ENCODE measurements at places on chromosomes 12 and 14.

GRCh38 chr12:81081726-81082125 is 3.8 kb downstream of the ACSS3 start:
- no peak for DNase-seq

GRCh38 chr14:106872611-106873446 is 1346.4 kb downstream of the TMEM121 start:
- peak; percentile 36 for DNase-seq

DNA sequence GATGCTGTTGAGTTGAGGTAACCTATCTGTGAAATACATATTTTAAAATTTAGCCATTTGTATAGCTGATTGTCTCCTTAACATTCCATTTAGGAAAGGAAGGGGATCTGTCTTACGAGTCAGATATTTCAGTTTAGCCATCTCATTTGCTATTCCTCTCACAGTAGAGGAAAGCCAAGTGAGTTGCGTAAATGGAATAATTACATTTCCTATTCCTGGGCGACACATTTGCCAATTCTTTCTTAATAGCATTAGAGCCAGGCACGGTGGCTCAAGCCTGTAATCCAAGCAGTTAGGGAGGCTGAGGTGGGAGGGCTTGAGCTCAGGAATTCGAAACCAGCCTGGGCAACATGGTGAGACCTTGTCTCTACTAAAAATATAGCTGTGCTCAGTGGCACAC is 116.3 kb downstream of the TMX1 start:
- DNase-seq: no peak

DNA sequence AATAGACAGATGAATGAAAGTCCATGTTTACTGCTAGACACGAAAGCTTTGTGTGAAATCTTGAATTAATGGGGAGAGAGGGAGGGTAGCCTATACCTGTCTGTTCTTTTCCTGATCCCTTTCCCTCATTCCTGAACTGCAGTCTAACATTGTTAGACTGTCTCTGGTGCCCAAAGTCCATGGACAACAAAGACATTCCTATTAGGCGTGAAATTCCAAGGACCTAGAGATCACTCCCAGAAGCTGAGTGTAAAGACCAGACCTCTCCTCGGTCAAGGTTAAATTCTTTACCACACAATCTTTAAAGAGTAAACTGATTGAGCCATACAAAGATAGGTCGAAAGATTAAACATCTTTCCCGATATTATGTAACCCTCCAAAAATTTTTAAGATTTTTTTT is 270.7 kb upstream of the GARIN2 start:
- DNase-seq: no peak

- DNase-seq: no peak
These were observed 8.0 kb downstream of the ASPG start for GRCh38 chr14:104093366-104094055.

DNA sequence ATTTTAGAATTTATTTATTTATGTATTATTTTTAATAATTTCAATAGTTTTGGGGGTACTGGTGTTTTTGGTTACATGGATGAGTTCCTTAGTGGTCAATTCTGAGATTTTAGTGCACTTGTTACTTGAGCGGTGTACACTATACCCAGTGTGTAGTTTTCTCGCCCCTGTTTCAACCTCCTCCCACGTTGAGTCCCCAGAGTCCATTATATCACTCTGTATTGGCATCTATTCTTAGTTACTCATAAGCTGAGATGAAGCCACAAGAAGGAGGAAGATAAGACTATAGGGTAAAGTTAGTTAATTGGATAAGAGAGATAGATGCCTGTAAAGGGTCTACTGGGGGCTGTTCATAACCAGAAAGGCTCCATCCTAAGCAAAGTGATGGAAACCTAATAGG is 4.0 kb downstream of the C1S start:
- no peak for DNase-seq

DNA sequence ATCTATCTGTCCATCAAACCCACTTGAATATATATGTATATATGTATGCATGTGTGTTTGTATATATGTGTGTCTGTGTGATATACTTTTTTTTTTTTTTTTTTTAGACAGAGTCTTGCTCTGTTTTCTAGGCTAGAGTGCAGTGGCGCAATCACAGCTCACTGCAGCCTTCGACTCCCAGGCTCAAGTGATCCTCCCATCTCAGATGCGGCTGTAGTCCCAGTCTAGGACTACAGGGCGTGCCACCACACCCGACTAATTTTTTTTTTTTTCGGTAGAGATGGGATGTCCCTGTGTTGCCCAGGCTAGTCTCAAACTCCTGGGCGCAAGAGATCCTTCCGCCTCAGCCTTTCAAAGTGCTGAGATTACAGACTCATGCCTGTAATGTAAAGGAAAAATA is 13.0 kb upstream of the APOBEC1 start:
- DNase-seq: no peak

DNA sequence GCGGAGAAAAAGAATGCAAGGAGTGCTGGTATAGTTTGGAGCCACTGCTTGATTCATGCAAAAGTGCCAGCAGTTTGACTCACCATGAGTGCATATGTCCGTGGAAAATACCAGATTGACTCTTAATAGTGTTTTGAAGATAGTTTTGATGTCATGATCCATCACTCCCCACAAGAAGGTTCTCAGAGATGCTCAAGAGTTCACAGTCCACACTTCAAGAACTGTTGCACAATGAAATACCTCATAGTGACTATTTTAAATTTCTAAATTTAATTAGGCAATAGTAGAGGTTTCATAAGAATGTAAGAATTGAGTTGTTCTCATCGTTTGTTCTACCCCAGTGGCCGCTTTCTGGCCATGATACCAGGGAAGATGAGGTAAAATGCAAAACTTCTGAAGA is 286.6 kb upstream of the RGS6 start:
- no peak for DNase-seq

DNA sequence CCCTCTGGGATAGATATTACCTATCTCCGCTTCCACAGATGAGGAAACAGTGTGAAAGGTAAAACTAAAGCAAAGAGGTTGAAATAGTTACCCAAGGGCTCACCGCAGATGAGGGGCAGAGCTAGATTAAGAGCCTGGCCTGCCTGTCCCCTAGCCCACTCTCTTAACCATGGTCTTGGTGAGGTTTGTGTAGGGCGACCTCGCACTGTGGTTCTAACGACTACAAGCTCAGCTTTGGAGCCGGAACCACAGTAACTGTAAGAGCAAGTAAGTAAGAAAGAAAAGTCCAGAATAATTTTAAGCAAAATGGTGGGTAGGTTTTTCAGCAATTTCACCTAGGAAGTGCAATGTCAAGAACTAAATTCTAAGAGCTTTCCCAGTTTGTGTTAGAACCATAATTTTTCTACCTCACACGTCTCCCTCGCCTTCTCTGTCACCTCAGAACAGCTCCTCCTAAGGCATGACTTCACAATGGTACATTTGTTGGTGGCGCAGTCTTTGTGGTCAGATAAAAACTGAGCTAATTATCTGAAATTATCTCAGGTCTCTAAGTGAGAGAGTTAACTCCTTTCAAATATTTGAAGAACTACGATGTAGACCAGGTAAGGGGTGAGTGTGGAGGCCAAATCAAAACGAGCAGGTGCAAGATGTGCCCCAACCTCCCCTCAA is 64.8 kb downstream of the DAD1 start:
- DNase-seq: no peak

GRCh38 chr14:22668417-22668816 is 24.3 kb upstream of the OR6J1 start:
- DNase-seq: no peak

DNA sequence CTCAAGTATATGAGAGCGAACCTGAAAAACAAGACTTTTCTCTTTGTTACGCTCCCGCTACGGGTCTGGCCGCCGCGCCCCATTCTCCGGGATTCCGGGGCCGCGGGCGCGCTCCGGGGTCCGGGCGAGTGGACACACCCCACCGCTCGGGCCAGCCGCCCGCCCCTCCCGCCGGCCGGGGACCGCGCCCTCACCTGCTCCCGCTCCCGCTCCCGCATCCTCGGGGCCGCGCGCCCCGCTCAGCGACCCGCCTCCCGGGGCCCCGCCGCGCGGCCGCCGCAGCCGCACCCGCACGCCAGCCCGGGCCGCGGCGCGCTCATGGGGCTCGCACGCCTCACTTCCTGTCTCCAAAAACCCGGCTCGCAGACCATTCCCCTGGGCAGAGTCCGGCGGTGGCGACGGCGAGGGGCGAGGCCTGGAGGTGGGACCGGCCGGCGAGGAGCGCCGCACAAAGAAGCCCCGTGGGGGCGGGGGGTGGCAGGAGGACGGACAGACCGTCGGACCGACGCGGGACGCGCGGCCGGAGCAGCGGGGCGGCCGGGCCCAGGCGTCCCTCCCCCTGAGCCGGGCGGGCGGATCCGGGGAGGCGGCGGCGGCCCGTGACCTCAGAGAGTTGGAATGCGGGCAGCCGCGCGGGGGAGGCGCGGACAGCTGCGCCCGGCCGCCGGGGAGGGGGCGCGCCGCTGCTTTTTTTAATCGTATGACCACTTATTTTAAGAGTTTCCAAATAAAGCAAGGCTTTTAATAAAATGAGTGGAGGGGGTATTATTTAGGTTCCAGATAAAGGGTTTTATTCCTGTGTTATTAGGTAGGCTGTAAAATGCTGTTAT is at the start of gene PTPN21:
Gene PTPN21, minus strand, starts transcription at position 551 of the 830 bp plus-strand sequence. CDS start 4,590 bp downstream, outside the sequence.
- DNase-seq: peak; percentile 44

- peak; percentile 40 for DNase-seq
These were observed 64.1 kb downstream of the RAD51B start for GRCh38 chr14:67883717-67884116.

DNA sequence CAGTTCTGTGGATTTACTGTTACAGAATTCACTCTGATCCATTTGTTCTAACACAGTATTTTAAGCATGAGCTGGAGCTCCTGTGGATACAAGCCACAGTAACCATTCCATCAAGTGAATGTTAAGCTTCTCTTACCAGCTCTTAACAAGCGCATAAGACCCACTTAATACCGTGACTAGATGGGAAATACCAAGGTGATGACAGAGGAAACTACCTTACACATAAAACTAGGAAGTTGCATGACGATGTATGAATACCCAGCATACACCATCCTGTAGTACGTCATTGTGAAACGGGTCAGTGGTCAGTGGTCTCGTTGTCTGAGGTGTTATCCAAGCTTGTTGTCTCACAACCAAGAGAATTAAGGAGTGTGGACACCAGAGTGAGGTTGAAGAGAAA is 2.0 kb upstream of the GALC start:
- peak; percentile 60 for DNase-seq

GRCh38 chr14:93078870-93079269 is 36.9 kb downstream of the ITPK1 start:
- no peak for DNase-seq

GRCh38 chr14:76067536-76067935 is 82.0 kb downstream of the IFT43 start:
- DNase-seq: no peak

DNA sequence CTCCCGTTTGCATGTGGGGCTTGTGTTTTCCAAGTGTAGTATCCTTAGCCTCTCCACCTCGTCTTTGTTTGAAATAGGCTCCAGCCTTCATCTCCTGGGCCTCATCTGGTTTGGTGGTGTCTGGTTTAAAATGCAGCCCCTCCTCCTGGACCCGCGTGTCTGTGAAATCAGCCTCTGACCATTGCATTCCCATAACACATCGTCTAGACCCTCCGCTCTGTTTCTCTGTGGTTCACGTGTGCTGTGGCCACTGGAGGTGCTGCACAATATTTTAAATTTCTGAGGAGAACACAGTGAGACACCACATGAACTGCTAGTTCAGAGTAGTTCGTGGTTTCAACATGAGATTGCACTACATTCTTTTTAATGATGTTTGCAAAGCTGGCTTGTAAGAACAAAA is 35.6 kb downstream of the UBE3B start:
- no peak for DNase-seq

DNA sequence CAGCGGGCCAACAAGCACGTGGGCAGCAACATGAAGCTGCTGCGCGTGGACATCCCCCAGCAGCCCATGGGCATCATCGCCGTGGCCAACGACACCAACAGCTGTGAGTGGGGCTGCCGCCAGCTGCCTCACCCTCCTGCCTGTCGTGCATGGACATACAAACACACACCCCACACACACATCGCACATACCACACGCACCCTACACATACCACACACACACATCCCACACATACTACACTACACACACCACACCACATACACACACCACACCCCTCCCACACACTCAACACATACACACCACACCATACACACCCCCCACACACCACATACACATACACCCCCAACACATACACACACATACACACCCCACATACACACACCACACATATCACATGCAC is 25.2 kb upstream of the NXPH4 start:
- no peak for DNase-seq

DNA sequence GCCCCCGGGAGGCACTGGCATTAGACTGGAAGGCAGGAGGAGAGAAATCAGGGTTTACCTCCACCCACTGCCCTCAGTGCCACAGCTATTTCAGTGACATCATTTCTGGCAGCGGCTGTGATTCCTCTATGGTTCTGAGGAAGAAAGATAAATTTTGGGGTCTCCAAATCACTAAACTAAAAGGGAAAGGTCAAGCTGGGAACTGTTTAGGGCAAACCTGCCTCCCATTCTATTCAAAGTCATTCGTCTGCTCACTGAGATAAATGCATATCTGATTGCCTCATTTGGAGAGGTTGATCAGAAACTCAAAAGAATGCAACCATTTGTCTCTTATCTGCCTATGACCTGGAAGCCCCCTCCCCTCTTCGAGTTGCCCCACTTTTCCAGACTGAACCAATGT is 14.0 kb upstream of the CRY1 start:
- no peak for DNase-seq

DNA sequence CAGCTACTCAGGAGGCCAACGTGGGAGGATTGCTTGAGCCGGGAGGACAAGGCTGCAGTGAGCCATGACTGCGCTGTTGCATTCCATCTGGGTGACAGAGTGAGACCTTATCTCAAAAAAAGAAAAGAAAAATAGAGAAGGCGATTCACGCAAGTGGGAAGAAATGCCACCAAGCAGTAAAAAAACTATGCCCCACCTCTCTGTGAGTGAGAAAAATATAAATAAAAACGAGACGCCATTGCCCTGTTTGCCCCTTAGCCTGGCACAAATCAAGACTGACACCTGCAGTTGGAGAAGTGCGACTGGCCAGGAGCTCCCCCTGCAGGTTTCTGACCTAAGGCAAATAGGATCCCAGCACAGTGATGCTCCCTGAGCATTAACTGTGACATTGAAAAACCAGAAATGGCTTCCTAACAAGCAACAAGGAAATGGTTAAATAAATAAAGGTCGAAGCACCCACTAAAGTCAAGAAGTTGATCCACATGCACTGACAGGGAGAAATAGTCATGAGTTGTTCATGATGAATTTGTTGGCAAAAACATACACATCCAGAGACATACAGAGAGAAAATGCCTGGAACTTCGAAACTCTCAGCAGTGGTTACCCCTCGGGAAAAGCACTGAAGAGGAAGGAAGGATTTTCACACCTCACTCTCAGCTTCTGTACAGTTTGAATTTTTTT is 21.1 kb downstream of the GSC start:
- peak; percentile 2 for DNase-seq

GRCh38 chr12:25004447-25004846 is 55.5 kb upstream of the BCAT1 start:
- no peak for DNase-seq

DNA sequence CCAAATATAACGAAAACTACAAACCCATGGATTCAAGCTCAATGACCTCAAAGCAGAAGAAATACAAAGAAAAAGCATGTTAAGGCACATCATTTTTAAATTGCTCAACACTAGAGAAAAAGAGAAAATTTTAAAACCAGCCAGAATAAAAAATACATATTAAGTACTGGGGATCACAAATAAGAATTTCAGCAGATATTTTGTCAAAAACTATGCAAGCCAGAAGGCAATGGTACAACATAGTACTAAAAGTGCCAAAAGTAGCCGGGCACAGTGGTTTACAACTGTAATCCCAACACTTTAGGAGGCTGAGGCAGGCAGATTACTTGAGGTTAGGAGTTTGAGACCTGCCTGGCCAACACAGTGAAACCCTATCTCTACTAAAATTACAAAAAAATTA is 10.2 kb downstream of the SGPP1 start:
- DNase-seq: peak; percentile 35

GRCh38 chr12:10802587-10802986 is at the start of gene TAS2R7:
TSS of gene TAS2R7 (minus strand) at chr12:10802627. CDS start at chr12:10802570, 57 bp downstream.
- no peak for DNase-seq

Measured in bronchial epithelial cell (primary cell).